Stimulated activated CD4-positive, alpha-beta T cell treated with anti-CD3 and anti-CD28 coated beads, Interleukin-12 subunit alpha, Interleukin-12 subunit beta, amount 100 ng/mL, for 48 hours (primary cell): ENCODE measurements at places on chromosomes 6 and 20.

DNA sequence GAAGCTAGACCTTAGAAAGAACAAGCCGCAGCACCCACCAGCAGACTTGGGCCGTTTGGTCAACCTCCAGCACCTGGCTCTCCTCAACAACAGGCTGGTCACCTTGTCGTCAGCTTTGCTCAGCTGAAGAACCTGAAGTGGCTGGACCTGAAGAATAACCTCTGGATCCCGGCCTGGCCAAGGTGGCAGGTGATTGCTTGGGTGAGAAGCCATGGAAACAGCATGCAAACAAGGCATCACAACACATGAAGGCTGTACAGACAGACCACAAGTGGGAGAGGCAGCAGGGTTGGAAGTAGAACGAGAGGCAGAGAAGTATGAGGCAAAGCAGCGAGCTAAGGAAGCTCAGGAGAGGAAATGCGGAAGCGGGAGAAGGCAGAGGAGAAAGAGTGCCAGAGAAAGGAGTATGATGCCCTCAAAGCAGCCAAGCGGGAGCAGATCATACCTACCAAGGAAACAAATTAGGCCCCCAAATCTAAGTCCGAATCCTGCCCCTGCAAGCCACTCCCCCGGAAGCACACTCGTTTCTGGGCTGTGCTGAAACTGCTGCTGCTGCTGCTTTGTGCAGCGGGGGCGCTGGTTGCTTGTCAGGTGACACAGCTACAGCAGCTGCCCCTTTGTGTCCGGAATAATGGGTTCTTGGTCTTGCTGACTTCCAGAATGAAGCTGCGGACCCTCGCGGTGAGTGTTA is 121.6 kb upstream of the LGSN start:
- no peak for DNase-seq

DNA sequence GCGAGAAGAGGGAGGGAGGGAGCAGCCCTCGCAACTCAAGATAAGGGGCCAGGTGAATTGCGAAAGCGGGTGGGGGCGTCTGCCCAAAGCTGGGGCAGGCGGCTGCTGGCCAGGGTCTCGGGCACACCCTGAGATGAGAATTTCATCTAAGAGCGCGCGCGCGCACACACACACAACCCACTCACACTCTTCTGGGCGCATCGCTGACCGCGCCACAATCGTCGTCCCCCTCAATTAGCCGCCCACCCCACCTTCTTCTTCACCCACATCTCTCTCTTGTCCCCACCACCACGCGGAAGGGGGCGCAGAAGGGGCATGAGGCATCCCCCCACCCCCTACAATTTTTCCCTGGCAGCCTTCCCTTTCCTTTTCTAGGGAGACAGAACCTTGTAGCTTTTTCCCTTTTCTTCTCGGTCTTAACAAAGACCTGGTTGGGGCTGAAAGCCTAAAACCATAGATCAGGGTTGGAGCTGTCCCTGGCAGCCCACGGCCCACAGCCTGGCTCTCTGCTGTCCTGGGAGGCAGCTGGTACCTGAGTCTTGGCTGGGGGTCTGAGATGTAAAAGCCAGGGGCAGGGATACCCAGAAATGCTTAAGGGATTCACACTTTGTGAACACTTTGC is 737 bp upstream of the PTPRT start:
- DNase-seq: no peak

DNA sequence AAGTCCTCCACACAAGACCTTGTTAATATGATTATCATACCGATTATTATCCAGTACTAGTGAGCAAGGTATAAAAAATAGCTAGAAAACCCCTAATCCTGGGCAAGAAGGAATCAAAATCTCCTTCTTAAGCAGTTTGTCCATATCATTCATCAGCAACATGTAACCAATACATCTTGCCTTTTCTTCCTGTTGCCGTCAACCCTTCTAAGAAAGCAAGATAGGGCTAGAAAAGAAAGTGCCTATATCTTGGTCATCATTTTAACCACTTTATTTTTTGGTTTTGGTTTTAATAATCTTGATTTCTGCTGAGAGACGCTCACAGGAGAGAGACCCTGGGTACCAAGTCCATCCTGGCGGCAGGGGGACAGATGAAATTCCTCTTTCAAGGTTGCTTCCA is 27.2 kb upstream of the PREX1 start:
- DNase-seq: no peak

DNA sequence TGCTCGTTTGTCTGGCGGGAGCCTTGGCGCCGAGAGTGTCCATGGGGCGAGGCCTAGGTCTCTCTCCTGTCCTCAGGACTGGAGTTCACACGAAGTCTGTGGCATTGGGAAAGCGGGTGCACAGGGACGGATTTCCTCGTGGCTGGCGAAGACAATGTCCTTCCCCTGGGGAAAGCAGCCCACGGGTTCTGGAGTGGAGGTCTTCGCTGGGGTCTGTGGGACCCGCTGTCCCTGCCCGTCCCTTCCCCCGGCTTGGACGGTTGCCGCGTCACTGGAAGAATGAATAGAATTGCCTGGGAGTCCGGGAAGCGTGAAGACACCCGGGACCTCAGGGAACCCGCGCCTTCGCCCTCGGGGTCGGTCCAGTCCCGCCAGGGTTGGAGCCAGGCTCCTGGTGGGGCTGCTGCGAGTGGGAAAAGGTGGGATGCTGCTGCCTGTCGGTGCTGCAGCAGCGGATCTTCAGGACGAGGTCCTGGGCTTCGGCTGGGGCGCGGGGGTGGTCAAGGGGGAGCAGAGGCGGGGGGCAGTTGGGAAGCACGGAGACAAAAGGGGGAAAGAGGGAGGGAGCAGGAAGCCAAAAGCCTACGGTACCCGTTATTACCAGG is 441.8 kb upstream of the DEFB115 start:
- DNase-seq: no peak

DNA sequence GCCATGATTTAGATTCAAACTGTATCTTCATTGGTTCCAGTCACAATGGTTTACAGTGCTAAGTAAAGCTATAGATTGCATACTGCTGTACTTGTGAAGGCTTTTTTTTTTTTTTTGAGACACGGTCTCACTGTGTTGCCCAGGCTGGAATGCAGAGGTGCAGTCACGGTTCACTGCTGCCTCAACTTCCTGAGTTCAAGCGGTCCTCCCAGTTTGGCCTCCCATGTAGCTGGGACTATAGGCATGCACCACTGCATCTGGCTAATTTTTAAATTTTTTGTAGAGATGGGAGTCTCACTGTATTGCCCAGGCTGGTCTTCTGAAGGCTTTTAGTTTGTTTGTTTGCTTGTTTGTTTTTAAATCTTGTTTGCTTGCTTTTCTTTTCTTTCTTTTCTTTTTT is 24.9 kb downstream of the ITCH start:
- no peak for DNase-seq

- no peak for DNase-seq
Measured at GRCh38 chr20:49381558-49382493, 100.6 kb downstream of the KCNB1 start.

- DNase-seq: no peak
Measured at GRCh38 chr20:35232575-35232974, 6.1 kb downstream of the MMP24 start.

DNA sequence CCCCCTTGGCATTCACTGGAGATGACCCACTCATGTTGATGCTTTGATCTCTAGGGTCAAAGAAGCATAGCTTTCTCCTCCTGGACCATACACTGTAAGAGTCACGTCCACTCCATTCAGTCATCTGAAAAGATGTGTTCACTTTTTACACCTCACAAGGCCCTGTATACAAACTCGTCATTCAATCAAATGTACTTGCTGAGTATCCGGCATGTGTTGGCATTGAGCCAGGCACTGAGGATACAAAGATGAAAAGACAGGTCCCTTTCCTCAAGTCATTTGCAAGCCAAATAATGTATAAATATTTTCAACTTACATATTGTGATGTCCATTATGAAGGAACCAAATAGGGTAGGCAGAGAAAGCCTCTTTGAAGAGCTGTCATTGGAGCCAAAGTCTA is 32.6 kb upstream of the CSNK2A1 start:
- DNase-seq: no peak

DNA sequence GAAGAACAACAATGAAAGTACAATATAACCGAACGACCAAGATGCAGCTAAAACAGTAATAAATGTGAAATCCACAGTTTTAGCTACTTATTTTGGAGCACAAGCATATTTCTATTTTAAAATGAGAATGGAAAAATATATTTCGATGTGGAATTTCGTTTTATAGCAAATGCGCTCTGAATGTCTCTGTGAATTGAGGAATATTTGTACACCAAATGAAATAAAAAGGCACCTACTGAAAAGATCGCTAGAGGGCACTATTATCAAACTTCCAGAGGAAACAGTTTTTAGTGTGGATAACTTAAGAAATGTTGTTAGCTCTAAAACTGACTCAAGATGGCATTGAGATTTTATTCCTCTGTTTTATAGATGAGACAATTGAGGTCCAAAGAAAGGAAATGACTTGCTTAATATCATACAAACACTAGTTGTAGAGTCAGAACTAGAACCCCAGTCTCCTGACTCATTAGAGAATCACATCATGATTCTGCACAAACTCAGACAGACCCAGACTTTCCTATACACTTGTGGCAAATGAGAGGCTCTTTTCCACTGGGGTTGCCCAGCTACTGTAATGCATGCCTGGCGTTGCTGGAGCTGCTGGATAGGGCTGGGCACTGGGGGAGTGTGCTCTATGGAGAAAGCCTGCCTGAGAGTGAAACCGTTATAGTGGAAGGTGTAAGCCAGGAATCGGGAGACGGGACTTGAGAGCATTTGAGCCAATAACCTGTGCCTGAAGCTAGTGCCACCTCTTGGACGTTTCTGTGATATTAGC is 51.9 kb downstream of the GCLC start:
- DNase-seq: peak; percentile 41

DNA sequence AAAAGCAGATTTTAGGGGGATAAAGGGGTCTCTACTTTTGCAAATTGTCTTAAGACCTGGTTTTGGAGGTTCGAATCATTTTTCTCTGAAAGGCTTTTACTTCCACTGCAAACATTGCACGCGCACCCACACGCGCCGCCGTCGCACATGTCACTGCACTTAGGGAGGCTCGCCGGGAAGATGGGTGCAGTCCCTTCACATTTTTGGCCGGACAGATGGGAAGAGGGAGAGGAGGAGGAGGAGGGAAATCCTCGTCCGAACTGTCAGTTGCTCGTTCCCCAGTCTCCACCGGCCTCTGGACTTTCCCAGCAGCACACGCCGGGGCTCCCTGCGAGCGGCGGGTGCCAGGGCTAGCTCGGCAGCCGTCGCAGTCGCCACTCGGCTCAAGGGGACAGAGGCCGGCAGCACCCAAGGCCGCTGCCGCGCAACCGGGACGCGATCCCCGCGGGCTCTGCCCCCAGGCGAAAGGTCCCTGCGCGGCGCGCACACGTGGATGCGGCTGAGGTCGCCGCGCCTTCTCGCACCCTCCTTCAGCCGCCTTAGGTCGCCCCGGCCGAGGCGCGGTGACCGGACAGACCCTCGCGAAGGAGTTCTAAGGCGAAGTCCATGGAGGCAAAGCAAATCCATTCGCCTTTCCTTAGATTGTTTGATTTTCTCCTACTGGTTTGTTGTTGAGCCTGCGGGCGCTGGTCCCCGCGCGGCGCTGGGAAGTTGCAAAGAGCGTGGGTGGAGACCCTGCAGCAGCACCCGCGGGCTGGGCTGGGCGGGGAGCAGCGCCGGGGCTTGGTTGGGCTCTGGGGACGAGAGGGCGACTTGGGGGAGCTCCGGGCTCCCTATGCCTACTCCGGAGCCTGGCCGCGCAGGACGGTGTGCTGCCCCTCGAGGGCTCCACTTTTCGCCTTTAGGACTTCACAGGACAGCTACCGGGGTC is 1.2 kb downstream of the MYB start:
- no peak for DNase-seq

DNA sequence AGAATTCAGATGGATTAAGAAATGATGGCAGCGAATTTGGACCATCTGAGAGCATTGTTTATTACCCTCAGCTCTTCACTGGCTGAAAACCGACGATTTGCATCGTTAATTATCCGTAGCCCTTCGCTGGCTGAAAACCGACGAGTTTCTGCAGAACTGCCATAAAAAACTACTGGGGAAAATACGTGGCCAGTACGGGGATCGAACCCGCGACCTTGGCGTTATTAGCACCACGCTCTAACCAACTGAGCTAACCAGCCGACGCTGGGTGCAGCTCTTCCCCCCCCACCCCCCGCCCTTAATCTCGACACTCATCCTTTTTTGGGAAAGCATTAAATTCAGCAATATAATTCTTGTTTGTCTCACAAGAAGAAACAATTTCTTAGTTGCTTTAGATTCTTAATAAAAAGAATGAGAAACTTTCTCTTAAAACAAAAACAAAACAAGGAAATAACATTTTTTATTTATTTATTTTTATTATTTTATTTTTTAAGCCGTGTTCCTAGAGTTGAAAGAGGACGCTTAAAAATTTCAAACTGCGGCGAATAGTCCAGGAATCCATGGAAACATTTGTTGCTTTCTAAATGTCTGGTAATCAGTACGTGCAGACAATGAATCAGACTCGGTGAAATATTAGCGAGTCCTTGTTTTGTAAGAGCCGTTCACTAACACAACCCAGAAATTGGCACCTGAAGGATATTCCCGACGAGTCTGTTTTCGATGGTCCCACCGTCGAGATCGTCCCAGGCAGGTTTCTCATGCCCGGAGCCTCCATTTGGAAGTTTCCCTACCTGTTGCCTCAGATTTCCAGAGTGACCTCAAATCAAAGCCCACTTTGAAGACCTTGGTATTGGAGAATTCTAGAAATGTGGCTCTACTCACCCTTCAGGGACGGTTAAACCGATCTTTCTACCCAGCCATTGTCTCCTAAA is 27.8 kb downstream of the PRSS16 start:
- no peak for DNase-seq

DNA sequence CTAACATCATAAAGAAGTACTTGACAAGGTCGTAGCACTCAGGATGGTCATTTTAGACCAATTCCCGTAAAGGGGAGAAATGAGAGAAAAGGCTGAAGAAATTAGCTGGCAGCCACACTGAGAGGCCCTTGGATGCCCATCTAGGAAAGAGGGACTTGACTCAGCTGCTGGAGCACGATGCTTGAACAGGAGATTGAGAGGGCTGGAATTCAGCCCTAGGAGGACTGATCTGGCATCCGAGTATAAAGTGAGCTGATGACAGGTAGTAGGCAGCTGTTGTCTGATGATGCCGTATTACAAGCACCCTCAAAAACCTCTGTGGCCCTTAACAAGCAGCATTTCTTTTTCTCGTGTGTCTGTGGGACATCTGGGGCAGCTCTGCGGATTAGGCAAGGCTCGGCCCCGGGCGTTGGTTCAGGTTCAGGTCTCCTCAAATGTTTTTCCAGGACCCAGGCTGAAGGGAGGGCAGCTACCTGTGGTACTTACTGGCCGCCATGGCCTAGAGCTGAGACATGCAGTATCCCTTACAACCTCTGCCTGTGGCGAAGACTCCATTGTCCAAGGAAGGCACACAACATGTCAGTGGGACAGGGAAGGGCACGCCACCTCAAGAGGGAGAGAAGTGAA is 219.6 kb upstream of the SNX9 start:
- DNase-seq: no peak
